Adipocyte (in vitro differentiated cells): ENCODE measurements at places on chromosomes 6 and 20.

DNA sequence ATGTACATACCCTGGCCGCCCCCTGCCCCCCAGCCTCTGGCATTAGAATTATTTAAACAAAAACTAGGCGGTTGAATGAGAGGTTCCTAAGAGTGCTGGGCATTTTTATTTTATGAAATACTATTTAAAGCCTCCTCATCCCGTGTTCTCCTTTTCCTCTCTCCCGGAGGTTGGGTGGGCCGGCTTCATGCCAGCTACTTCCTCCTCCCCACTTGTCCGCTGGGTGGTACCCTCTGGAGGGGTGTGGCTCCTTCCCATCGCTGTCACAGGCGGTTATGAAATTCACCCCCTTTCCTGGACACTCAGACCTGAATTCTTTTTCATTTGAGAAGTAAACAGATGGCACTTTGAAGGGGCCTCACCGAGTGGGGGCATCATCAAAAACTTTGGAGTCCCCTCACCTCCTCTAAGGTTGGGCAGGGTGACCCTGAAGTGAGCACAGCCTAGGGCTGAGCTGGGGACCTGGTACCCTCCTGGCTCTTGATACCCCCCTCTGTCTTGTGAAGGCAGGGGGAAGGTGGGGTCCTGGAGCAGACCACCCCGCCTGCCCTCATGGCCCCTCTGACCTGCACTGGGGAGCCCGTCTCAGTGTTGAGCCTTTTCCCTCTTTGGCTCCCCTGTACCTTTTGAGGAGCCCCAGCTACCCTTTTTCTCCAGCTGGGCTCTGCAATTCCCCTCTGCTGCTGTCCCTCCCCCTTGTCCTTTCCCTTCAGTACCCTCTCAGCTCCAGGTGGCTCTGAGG, 7.6 kb downstream of the CDKN1A start:
- no peak for DNase-seq

- no peak for DNase-seq
These were observed 607.7 kb upstream of the NRSN1 start for GRCh38 chr6:23518294-23518693.

DNA sequence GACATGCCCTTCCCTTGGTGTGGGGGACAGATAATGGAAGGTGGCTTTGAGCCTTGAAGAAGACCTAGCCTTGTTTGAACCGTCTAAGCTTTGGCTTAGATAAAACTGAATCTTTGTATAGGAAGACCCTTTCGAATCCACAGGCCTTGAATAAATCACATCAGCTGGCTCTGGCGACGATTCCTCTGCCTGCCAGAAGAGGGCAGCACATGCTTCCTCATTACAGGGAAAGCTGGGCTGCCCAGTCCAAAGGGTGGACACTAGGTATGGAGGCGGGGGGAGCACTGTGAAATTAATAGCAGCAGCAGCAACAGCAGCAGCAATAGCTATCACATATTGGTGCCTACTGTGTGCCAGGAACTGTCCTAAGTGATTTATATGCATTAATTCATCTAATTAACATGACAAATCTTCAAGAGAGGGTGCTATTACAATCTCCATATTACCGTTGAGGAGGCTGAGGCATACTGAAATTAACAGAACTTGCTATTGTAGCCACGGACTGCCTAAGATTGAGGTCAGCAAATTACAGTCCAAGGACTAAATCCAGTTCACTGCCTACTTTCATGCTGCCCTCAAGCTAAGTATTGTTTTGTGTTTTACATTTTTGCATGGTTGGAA, 85.1 kb downstream of the CLIC5 start:
- DNase-seq: peak; percentile 80

- DNase-seq: no peak
These were observed 591.9 kb downstream of the DOK5 start for GRCh38 chr20:55067158-55067825.

DNA sequence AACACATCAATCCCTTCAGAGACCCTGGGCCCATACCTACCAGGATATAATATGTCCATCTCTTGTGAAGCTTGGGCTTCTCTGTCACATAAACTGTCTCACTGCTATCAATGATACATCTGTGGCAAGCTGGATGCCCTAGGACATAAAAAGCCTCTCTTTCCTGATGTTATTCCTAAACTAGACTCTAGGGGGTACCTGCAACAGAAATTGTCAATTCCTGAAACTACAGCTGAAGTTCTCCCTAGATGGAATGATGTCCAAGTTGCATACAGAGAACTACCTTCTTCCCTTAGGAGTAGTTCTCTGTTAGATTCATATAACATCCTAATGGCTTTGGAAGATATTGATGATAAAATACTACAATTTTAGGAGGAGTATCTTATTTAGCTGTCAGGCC, 35.8 kb downstream of the TBX18 start:
- no peak for DNase-seq

- DNase-seq: no peak
These were observed 96.4 kb upstream of the RNF24 start for GRCh38 chr20:4111440-4112411.

- peak; percentile 91 for DNase-seq
These were observed 9.3 kb downstream of the TRAPPC3L start for GRCh38 chr6:116536216-116536621.

DNA sequence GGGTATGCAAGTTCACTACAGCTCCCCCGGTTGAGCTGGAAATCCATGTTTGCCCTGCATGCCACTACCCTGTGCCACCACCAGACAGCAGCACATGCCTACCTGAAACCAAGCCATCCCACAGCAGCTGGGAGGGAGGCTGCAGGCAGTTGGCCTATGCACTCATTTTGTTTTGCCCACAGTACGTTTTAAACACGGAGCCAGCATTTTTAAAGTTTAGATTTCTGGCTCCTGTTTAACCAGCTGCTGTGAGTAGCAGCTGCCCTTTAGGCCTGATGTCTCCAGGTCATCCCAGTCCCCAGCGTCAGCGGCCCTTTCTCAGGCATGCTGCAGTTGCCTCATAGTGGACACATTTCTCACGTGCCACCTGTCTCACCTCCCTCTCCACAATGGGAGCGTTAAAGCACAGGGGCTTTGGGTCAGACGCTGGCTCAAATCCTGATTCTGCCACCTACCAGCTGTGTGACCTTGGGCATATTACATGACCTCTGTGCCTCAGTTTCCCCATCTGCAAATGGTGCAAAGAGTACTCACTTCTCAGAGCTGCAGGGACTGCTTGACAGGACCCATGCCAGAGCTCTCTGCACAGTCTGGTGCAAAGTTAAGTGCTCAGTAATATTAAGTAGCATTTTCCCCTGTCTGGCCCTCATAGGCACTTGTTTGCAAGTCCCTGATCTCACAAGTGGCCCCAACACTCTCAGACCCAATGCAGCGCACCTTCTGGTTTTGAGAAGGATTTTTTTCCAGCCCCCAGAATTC, 8.2 kb upstream of the UBE2V1 start:
- DNase-seq: peak; percentile 54
